ENCODE measurements at places on chromosomes 2 and 18.

DNA sequence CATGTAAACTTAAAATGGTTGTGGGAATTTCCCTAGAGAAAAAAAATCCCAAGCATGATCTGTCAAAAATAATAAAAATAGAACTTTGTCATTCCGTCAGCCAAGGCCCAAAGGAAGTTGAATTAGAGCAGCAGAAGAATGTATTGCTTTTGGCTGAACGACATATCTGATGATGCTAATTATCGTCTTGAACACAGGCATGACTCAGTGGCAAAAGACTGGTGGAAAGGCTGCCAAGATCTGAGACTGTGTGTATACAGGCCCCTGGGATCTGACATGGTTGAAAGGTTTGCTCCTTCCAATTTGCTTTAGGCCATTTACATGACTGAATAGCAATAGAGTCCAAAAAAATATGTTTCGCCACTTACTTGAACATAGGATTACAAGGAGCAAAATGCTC lies 1057.1 kb upstream of the CRIM1 start:
- no peak for DNase-seq

DNA sequence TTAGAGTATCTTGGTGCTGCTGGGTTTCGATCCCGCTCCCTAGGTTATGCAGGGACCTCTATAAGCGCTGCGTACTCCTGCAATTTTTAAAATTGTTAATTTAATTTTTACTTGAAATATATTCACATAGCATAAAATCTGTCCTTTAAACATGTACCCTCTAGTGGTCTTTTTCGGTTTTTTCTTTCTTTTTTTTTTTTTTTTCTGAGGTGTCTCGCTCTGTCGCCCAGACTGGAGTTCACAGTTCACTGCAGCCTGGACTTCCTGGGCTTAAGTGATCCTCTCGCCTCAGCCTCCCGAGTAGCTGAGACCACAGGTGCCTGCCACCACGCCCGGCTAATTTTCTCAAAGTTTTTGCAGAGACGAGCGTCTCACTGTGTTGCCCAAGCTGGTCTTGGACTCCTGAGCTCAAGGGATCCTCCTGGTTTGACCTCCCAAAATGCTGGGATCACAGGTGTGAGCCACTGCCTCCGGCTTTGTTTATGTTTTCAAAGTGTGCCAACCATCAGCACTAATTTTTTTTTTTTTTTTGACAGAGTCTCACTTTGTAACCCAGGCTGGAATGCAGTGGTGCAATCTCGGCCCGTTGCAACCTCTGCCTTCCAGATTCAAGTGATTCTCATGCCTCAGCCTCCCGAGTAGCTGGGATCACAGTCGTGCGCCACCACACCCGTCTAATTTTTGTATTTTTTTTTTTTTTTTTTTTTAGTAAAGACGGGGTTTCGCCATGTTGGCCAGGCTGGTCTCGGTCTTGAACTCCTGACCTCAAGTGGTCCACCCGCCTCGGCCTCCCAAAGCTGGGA lies 585 bp upstream of the MOB1A start:
- DNase-seq: no peak

- DNase-seq: no peak
Observed at GRCh38 chr2:214377286-214377624, 33.6 kb upstream of the VWC2L start.

- peak; percentile 44 for DNase-seq
Observed at GRCh38 chr2:172011812-172012575, 12.2 kb downstream of the METAP1D start.

GRCh38 chr2:231387904-231388724 lies 7.4 kb upstream of the B3GNT7 start:
- DNase-seq: no peak

DNA sequence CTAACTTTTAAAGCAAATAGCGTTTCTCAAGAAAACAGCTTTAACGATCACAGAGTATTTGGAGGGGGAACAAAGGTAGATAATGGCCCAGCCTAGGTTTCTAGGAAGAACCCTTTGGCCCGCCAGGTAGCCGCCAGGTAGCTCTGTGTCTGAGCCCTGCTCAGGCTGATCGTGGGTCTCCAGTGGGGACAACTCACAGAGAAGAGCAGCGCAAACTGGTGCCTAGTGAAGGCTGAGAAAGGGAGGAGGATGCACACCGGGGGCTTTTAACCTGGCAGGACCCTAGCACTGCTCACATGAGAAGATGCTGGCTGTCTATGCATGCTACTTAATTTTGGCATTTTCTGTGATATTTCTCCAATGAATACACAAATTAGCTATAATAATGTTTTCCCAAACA lies 5.8 kb downstream of the NGEF start:
- DNase-seq: no peak

DNA sequence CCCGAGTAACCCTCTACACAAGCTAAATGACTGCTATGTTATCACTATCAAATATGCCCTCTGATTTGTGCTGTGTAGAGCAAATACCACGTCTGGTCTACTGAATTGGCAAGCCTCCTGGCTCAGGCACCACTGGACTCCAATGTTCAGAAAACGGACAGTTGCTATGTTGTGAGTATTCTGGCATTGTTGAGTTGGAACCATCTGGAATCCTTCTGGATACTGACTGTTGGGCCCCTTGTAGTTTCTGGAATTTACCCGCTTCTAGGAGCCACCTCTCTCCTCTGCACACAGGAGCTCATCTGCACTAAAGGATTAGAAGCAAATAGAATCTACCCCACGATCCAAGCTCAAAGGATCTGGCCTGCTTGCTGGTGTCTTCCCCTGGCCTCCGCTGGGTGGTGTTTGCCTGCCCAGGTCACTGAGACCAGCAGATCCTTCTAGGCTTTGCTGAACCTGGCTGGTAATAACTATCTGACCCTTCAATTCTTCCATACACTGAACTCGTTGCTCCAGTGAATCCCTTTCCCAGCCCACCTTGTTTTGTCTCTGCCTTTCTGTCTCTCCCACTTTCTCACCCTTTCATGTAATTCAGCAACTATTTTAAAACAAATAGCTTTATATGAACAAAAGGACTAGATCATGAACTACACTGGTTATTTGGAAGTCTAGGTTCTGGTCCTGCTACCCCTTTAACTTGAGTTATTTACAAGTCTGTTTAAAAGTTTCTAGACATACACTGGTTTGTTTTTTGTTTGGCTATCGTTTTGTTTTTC lies 2.1 kb upstream of the HAAO start:
- no peak for DNase-seq

- no peak for DNase-seq
Observed at GRCh38 chr2:59830601-59831000, 722.9 kb downstream of the BCL11A start.

DNA sequence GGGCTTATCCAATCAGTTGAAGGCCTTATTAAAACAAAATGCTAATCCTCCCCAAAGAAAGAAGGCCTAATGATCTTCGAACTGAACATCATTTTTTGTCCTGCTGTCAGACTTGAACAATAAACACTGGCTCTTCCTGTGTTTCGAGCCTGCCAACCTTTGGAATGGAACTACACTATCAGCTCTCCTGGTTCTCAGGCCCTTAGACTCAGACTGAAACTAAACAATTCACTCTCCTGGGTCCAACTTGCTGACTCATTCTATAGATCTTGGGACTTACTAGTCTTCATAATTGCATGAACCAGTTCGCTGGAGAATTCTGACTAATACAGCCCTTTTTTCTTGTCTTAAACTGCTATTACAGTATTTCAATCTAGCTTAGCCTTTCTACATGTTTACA lies 235.2 kb downstream of the LNPK start:
- DNase-seq: no peak

GRCh38 chr18:22020127-22020866 lies 149.1 kb upstream of the GATA6 start:
- no peak for DNase-seq

- no peak for DNase-seq
Observed at GRCh38 chr2:9234680-9235146, 28.1 kb downstream of the ASAP2 start.

GRCh38 chr18:56127322-56128099 lies 510.9 kb downstream of the TXNL1 start:
- no peak for DNase-seq

DNA sequence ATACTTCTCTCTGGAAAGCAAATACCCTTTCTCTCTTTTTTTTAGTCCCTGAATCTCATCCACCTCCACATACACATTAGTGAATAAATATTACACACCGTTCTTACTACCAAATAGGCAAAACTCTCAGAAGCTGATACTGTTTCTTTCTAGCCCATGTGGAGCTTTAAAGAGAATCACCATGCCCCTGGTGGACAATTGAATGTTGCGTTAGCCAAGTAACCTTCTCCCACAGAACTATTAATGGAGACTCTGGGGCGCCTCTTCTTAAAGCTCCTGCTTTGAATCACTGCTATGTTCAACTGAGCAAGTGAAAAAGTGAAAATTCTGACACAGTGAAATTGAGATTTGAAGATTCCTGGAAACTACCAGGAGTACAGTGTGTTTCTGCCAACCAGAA lies 522.8 kb upstream of the CDH7 start:
- DNase-seq: no peak

- peak; percentile 17 for DNase-seq
Observed at GRCh38 chr2:159713631-159714246, 1.4 kb downstream of the MARCHF7 start.

DNA sequence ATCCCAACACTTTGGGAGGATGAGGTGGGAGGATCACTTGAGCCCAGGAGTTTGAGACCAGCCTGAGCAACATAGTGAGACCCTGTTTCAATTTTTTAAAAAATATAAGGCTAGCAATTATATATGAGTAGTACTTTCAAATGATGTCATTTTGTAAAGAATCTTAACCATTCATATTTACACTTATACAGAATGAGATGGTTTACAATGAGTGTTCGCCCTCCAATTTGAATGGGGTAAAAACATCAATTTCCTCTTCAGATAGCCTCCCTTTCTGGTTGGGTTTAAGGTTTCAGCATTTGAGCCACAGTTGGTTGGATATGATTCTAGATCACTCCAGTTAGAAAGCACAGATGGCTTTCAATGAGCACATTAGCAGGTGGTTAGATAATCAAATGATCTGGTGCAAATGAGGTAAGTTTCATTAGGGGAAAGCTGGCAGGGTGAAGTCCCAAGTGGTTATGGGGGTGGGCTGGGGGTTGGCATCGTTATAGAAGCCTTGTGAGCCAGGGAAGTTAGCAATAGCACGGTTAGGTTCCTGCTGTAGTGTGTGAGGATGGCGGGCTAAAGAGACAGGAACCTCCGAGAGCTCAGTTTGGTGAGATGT lies 63.9 kb downstream of the TRPM8 start:
- DNase-seq: no peak

GRCh38 chr18:48137374-48138081 lies 207.1 kb upstream of the SMAD2 start:
- DNase-seq: no peak

DNA sequence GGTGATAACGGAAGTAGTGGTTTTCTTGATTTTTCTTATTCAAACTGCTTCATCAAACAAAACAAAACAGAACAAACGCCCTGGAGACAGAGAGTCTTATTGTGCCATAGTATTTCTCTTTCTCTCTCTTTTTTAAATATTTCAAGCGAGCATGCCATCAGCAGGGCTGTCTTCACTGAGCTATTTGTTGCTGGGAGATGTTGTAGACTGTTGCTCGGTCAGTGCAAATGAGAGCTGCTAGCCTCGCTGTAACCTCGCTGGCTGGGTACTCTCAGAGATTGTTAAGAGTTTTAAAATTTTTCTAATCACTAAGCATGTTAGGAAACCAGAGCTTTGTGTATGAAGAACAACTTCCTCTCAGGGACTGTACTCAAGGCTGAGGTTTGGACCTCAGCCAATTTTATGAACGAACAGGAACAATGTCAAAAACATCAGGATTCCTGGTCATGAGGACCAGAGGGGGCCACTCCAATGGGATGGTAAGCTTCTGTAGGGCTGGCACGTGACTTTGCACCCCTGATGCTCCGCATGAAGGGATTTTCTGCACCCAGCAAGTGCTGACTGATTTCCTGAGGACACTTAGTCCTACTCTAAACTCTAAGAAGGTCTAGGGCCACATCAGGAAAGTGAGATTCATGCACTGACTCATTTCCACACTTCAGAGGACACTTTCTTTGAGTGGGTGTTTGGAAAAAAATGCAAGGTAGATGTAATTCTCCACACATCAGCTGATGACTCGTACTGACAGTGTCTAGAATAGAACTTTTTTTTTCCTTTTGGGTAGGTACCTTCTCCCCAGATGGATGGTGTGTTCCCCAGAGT lies 59.8 kb upstream of the IL1R1 start:
- peak; percentile 91 for DNase-seq

GRCh38 chr2:24754985-24755705 lies 38.0 kb downstream of the PTRHD1 start:
- peak; percentile 3 for DNase-seq

DNA sequence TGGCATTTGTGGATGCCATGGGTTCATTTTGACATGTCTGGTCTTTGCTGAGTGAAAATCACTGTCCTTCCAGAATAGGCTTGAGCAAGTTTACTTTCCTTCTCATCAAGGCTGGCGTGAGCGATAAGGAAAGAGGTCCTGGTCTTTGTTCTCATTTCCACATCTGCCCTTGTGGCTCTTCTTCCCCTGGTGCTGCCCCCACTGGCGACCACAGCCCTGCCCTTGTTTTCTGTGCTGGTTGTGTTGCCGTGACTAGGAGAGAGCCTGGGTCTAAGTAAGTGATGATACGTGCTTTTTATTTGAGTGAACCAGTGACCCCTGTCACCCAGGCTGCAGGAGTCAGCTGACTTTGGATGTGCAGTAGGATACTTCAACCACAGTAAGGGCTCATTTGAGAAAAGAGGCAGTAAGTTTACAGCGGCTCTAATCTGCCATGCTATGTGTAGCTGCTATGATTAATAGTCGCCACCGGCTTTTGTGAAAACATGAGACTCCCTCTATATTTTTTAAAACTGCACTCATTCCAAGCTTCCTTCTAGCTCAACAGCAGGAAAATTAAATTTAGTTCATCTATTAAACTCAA lies 441.7 kb downstream of the RNF144A start:
- DNase-seq: no peak

GRCh38 chr18:36217348-36217747 lies 30.1 kb downstream of the MOCOS start:
- no peak for DNase-seq

- DNase-seq: no peak
Observed at GRCh38 chr2:102200539-102200938, 13.7 kb downstream of the IL1RL2 start.

- no peak for DNase-seq
Observed at GRCh38 chr2:126858013-126858412, 40.7 kb upstream of the TEX51 start.

Measured in activated CD4-positive, alpha-beta T cell treated with anti-CD3 and anti-CD28 coated beads, Interleukin-2, Interleukin-6, amounts not matched to agents 100 ng/mL and 50 ng/mL, durations not matched to agents 16 hours and 8 hours (primary cell).